ENCODE measurements at places on chromosomes 4 and X. TPM values are rescaled to one million over a fixed set of nuclear protein-coding genes. Genes with fewer than 3 reads are reported as not detected.

The ABRAXAS1 gene
- total RNA-seq: 3.4 TPM

The AR gene
- total RNA-seq: 17.8 TPM

The RAB33A gene
- total RNA-seq: not detected

The TMSB15A gene
- not detected for total RNA-seq
